Dermis microvascular lymphatic vessel endothelial cell (primary cell): ENCODE measurements at places on chromosomes 11 and 22. TPM values are rescaled to one million over a fixed set of nuclear protein-coding genes. Genes with fewer than 3 reads are reported as not detected.

Gene POTEH
- total RNA-seq: not detected in 2 replicates

Gene SAA1
- not detected in 2 replicates for total RNA-seq

Gene ISX
- not detected in 2 replicates for total RNA-seq

Gene LRRC55
- total RNA-seq: 0.13 TPM in 2 replicates

Gene GTSE1
- total RNA-seq: 3.4 and 6.3 TPM in 2 replicates

Gene CNGA4
- not detected in 2 replicates for total RNA-seq

Gene PRRG4
- total RNA-seq: 0.64 and 1.9 TPM in 2 replicates

Gene TREH
- total RNA-seq: not detected in 2 replicates

Gene CCDC87
- total RNA-seq: 0.13 TPM in 2 replicates

Gene SDHD
- total RNA-seq: 179 and 235 TPM in 2 replicates

Gene CST6
- 0.38 and 0.64 TPM in 2 replicates for total RNA-seq

Gene ANKK1
- total RNA-seq: not detected in 2 replicates

Gene OVCH2
- total RNA-seq: not detected in 2 replicates

Gene CD3E
- total RNA-seq: not detected in 2 replicates

Gene TUB
- total RNA-seq: 0.51 and 1.4 TPM in 2 replicates

Gene C22orf15
- total RNA-seq: 0.38 and 0.64 TPM in 2 replicates

Gene DSCAML1
- not detected in 2 replicates for total RNA-seq

Gene LRP4
- 0.76 and 0.77 TPM in 2 replicates for total RNA-seq
